ENCODE measurements at places on chromosomes 6 and 20.

DNA sequence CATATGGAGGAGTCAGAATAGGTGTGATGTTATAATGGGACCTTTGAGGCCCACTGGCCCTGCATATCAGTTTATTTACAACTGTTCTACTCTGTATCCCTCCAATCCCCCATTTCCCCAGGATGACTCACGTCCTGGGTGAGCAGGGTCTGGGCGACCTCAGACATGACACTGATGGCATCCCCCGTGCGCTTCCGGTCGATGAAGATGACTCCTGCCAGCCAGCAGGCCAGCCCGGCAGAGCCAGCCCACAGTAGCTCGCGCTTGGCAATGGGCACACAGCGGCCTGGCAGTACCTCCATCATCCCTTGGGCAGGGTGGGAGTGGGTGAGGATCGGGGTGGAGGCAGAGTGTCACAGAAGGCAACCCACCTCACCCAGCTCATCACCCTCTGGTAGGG is 5.6 kb downstream of the AGPAT1 start:
- DNase-seq: no peak

GRCh38 chr6:36478051-36478526 is 35.3 kb downstream of the KCTD20 start:
- DNase-seq: no peak

- DNase-seq: peak; percentile 34
These were observed 81.1 kb downstream of the STXBP5 start for GRCh38 chr6:147285087-147285855.

DNA sequence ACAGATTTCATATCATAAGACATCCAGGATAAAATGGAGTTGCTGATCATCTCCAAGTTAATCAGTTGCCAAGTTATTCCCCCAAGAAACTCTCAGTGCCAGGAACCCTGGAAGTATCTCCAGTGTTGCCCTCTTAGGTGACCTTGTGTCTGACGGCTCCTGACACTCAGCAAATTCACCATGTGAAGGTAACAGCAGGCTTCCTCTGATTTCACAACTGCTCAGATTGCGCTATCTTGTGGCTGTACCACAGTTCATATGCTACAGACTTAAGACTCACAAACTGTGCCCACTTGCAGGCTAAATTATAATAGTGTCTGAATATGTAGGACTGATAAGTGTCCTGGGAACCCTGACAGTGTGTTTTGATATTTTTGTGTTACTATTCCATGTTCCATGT is 186.6 kb upstream of the OPRM1 start:
- DNase-seq: no peak

DNA sequence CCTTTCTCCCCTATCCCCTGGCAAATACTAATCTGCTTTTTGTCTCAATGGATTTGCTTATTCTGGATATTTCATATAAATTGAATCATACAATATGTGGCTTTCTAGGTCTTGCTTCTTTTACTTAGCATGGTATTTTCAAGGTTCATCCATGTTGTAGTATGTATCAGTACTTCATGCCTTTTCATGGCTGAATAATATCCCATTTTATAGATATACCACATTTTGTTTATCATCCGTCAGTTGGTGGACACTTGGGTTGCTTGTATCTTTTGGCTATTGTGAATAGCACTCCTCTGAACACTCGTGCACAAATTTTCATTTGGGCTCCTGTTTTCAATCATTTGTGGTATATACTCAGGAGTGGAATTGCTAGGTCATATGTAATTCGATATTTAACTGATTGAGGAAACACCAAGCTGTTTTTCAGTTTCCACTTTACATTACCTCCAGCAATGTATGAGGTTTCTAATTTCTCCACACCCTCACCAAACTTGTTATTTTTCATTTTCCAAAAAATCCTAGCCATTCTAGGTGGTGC is 30.5 kb upstream of the RIPPLY2 start:
- DNase-seq: no peak

DNA sequence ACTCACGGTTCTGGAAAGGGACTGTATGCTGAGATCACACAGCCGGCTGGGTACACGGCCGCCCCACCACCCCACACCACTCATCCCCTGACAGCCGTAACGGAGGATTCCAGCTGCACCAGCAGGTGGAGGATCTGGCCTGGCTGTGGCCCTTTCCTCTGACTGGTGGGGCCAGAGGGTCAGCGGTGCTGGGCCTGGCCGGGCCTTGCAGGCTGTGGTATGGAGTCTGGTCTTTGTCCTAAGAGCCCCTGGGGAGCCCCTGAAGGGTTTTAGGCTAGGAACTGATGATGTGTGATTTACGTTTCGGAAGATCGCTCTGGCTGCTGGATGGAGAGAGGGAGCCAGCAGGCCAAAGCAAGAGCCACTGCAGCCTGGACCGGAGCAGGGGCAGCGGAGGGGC is 26.6 kb downstream of the NOL4L start:
- DNase-seq: no peak

- DNase-seq: no peak
These were observed 12.9 kb downstream of the MDGA1 start for GRCh38 chr6:37684801-37685200.
